ENCODE measurements at places on chromosomes 6 and 20.

DNA sequence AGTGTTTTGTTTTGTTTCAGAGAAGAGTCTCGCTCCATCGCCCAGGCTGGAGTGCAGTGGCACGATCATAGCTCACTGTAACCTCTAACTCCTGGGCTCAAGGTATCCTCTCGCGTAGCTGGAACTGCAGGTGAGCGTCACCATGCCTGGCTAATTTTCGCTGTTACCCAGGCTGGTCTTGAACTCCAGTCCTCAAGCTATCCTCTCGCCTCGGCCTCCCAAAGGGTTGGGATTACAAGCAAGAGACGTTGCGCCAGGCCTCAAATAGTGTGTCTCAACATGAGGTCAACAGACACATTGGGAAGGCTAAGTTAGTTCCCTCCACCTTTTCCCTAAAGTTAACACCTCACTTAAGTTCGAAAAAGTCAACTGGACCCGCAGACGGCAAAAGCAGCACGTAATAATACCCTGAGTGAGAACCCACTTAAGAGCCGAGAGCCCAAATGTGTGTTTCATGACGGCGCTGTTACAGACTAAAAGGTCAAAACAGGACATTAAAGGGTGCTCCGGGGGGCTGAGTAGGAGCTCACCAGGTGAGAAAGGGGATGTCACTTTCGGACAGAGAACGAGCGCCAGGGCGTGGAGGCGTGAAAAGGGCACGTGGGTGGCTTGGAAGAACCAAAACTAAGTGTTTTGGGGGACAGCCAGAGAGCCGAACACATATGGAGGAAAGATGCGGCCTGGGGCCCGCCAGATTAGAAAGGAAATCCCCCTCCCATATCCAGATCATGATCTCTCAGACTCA is 499 bp downstream of the TTI1 start:
- DNase-seq: peak; percentile 42

- DNase-seq: no peak
Observed at GRCh38 chr6:11702089-11702488, 76.5 kb downstream of the ADTRP start.

GRCh38 chr6:138833816-138834539 is 38.1 kb downstream of the ECT2L start:
- no peak for DNase-seq

- no peak for DNase-seq
Observed at GRCh38 chr20:46901638-46902037, 7.0 kb downstream of the EYA2 start.

- DNase-seq: no peak
Observed at GRCh38 chr6:18463429-18463828, 76.3 kb downstream of the RNF144B start.

DNA sequence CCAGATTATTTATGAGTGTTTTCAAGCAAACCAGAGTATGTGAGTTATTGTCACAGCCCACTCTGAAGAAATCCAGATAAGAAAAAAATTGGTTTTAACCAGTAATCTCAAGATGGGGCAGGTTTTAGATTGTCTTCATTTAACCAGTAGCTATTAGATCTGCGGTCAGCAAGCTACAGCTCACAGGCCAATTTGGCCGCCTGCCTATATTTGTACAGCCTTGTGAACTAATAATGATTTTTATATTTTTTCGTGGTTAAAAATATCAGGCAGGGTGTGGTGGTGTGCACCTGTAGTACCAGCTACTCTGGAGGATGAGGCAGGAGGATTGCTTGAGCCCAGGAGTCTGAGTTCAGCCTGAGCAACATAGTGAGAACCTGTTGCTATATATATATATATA is 5.0 kb downstream of the FAM209B start:
- no peak for DNase-seq

GRCh38 chr20:64265201-64265600 is 9.7 kb downstream of the PCMTD2 start:
- DNase-seq: no peak

Measured in GM19239 (cell line).